ENCODE measurements at places on chromosomes 11 and 22.

DNA sequence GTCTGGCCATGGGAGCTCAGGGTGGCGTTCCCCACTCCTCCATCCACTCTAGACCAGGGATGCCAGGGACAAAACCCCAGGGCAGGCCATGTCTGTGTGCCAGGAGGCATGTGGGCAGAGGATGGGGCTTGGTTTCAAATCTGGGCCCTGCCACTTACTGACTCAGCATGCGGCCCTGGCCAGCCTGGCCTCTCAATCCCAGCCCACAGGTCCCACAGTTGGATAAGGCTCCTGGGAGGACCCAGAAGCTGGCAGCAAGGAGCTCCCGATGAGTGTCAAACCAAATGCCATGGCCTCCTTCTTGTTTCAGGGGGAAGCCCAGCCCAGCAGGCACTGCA is 1290.4 kb downstream of the BRD1 start:
- no peak for DNase-seq

GRCh38 chr22:46586123-46586519 is 34.1 kb upstream of the GRAMD4 start:
- no peak for DNase-seq

GRCh38 chr11:65879617-65880016 is at the start of gene CTSW:
Gene CTSW, plus strand, starts transcription at chr11:65879837. Its CDS starts 18 bp downstream, at chr11:65879855.
- DNase-seq, result no peak

GRCh38 chr11:127056338-127056971 is 55.9 kb upstream of the KIRREL3 start:
- DNase-seq, result no peak

DNA sequence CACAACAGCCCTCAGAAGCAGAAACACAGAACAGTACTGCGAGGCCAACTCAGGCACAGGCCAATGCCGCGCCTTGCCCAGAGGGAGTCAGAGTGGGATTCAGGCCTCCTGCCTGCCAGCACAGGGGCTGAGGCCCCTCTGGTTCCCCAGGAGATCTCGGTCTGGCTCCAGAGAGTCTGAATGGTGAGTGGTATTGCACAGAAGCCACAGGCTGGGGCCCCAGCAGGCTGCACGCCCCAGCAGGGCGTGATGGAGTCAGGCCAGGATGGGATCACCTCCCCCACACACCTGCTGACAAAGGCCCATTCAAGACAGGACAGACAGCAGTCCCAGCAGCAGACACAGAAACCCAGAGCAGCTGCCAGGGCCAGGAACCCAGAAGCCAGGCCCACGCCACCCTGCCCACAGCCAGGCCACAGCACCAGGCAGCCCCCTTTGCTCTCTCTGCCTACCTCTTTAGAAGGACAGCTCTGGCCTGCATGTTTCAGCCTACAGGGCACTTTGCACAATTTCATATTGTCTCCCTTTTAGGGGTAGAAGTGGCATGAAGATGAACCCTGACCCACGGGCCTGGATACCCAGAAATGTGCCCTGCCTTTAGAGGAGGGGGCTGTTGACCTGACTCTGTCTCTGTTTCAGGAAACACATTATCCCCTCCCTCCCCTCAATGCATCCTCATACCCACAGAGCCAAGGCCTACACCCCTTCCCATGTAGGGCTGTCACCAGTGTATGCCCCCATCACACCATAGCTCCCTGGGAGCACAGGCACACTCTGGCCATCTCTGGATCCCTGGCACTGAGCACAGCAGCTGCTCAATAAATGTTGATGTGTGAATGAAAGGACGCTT is 6.1 kb downstream of the FXYD6 start:
- no peak for DNase-seq

DNA sequence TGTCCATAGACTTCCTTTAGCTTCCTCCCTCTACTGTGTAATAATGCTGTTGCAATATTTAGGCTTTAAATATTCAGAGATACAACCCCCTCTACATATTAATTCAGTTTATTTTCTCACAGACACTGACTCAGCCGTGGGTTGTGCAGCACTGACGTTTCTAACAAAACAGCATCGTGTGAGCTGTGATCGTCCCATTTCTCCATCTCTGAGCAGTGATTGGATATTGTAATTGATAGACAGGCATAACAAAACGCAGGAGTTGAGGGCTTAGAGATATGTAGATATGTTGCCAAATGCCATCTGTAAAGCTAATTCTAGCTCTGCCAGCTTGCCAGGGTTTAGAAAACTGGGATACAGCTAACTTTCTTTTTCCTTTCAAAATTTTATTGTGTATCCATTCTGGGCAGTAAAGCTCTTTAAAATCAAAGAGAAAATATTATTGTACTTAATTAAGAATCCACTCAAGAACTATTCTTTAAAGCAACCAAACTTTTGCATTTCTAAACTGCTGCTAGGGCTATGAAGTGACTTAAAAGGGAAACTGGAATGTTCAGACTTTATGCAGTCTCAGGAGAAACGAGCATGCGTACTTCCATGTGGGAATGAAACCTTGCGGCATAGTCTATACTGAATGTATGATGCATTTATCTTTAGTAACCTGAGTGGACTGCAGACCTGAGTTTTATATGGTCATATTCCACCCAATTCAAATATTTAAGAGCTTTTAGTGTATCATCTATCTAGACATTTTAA is 22.7 kb downstream of the BTBD10 start:
- peak; percentile 64 for DNase-seq

GRCh38 chr22:30214703-30215407 is 31.7 kb downstream of the LIF start:
- no peak for DNase-seq

DNA sequence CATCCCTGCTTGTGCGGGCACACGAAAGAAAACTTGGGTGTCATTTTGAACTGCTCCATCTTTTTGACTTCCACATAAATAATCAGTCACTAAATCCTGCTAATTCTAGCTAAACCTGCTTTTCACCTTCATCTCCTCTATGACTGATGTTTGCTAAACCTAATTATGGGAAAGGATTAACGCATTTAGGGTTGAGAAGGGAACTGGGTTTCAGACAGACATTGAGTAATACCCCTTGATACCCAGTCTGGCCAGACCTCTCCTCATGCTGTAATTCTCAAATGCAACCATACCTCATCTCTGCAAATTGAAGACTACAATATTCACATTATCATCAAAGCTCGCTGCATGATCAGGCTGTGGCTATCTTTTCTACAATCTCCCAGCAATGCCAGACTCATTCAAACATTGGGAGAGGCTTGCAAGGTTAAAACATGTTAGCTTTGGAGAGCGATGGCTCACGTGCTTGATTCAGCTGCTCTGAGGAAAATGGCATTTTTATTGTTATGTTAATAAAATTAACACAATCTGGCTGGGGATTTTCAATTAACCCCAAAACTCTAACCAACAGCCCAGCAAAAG is 2.4 kb downstream of the HPS4 start:
- DNase-seq, result no peak

- DNase-seq, result no peak
These were observed 42.1 kb downstream of the CADM1 start for GRCh38 chr11:115462004-115462541.

DNA sequence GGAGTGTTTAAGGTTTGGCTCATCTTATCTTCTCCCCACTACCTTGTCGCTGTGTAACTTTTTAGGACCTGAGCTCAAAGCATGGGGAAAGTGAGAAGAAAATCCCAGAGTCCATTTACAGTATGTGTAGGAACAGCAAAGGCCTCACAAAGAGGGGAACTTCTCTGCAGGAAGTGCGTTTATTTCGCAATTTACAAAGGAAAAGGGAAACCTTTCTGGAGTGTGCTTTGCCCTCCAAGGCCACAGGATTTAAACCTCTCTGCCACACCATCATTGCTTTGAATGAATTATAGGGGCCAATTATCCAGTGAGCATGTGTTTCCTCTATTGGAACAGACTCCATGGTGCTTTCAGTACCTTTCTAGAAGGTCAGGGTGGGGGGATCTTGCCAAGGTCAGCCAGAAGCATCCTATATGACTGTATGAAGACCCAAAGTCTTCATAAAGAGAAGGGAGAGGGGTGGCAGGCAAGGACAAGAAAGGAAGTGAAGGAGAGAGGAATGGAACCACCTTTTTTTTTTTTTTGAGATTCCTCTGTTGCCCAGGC is 68.1 kb upstream of the LMO2 start:
- DNase-seq, result no peak

- peak; percentile 68 for DNase-seq
These were observed 96.1 kb downstream of the FDX1 start for GRCh38 chr11:110525883-110526282.

GRCh38 chr11:71200761-71201160 is 51.6 kb downstream of the SHANK2 start:
- DNase-seq, result no peak

DNA sequence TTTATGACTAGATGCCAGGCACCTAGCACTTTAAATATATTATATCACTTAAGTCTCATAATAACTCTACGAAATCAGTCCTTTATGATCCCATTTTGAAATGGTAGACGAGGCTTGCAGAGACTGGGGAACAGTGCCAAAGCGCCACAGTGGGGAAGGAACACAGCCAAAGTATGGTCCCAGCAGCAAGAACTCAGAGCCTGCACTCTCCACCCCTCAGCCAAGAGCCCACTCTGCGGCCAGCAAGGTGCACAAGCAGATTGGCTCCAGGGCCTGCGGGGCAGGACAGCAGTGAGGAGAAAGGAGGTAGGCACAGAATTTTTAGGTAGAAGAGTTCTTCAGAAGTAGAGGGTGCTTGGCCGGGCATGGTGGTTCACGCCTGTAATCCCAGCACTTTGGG is 61.4 kb downstream of the NRXN2 start:
- DNase-seq, result no peak

- no peak for DNase-seq
These were observed 280.3 kb downstream of the RAB38 start for GRCh38 chr11:87894961-87895360.

DNA sequence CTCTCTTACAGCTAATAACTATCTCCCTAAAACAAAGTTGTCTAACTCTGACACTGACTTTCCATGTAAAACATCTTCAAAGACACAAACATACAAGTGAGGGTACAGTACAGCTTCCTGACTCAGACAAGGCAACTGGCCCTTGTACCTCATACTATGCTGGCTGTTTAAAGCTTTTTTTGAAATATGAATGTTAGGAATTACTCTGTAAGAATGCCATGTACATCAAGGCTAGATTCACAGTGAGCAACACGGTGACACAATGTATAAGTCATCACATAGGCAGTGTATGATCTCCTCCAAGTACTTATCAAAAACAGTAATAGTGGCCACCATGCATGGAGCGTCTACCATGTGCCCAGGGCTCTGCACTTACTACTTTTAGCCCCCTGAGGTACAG is 28.6 kb downstream of the ALG8 start:
- DNase-seq, result no peak

GRCh38 chr22:23357053-23357452 is 176.7 kb downstream of the BCR start:
- no peak for DNase-seq

GRCh38 chr11:75797792-75798191 is 17.2 kb upstream of the UVRAG start:
- DNase-seq, result no peak

DNA sequence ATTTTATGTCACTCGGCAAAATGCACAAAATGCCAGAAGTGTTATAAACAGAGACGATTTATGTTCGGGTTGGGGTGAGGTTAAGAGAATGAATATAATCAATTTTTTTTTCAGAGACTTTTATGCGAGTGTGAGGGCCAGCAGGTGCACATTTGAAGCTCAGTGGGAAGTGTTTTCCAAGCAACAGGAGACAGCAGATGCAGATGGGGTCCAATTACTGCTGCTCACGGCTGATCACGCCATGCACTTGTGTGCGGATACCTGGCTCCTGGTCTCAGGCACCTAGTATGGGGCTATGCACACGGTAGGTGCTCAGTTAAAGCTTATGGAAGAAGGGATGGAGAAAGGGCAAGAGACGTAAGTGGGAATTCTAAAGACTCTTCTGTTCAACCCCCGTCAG is 249.1 kb downstream of the MIAT start:
- DNase-seq, result no peak

- DNase-seq, result no peak
These were observed 61.7 kb downstream of the CHRDL2 start for GRCh38 chr11:74669211-74670160.

DNA sequence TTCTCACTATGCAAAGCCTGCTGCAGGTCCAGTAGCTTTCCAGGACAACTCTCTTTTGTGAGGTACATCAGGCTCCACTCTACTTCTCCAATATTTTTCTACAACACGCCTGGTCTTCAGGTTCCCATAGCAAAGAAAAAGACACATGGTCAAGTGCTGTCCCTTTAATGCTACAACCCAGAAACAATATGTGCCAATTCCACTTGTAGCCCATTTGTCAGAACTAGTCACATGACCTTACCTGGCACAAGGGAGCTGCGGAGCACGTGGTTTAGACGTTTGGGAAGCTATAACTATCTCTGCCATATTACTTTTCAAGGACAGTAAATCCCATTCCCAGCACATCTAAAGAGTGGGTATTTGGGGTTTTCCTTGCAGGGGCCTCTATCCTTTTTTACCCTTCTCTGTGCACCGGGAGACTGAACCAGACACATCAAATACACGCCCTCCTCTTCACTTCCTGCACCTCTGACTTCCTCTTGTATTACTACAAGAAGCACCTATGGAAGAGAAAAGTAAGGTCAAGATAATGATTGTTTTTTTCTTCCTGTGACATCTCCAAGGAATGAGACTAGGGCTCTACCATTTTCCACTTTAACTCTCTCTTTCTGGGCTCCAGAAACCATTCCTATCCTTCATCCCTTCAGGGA is 237.6 kb downstream of the ETS1 start:
- DNase-seq, result no peak

- no peak for DNase-seq
These were observed at the start of gene POU2F3 for GRCh38 chr11:120239713-120240640. Gene POU2F3, plus strand, starts transcription at chr11:120240140. Its CDS starts 204 bp downstream, at chr11:120240344.

DNA sequence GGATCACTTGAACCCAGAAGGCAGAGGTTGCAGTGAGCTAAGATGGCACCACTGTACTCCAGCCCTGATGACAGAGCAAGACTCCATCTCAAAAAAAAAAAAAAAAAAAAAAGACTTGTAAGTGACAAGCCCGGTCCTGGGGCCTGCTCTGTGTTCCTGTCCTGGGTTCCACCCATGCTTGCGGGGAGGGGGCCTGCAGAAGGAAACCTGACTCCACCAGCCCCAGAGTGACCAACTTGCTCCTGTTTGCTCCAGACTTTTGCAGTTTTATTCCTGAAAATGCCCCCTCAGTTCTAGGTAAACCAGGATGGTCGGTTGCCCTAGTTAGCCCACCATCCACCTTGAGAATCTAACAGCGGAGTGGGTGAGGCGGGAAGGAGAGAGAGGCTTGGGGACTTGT is 10.1 kb upstream of the LRP5 start:
- DNase-seq, result no peak

DNA sequence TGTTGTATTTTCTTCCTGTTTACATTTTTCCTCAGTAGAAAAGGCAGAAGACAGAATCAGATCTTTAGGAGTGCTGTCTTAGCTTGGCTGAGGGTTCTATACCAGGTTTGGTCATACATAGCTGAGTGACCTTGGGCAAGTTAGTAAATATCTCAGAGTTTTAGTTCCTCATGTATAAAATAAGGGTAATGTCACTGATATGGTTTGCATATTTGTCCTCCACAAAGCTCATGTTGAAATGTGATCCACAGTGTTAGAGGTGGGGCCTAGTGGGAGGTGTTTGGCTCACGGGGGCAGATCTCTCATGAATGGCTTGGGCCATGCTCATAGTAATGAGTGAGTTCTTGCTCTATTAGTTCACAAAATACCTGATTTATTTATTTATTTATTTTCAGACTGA is 7.5 kb upstream of the HTR3A start:
- DNase-seq, result no peak

GRCh38 chr22:32555581-32555980 is 81.0 kb downstream of the FBXO7 start:
- DNase-seq, result no peak

All from fibroblast of skin of left biceps (primary cell).